Posterior cingulate gyrus (tissue), 11 donors: ENCODE measurements at places on chromosomes 3 and 15.

GRCh38 chr3:197375001-197375441 is 76.6 kb upstream of the DLG1 start:
- DNase-seq: no peak

DNA sequence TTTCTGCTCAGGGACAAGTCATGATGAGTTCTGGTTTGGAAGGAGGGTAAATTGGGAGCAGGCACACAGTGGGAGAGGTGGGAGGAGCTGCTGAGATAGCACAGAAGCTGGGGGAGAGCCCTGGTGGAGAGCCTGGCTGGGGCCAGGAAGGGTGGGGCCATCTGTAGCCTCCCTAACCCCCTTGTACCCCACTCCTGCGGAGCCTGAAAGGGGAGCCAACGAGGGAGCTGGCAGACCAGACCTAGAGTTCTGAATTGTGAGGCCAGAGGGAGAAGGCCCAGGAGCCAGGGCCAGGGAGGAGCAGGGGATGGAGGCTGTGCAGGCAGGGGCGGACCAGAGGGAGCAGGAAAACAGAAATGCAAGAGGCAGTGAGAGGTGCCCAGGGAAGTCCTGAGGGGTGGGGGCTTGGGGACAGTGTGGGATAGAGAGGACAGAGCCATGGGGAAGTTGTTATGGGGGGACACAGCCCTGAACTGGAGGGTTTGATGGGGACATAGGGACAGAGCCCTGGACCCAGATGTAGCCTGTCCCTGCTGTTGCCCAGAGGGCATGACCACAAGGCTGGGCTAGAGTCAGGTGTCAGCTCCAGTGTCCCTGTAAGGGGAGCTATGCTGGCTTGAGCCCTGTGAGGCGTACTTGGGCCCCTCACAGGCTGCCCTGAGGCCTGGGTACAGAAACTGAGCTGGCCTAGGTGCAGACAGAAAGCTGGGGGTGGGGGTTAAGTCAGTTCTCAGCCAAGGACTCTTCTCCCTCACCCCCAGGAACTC is 1.2 kb downstream of the TMIE start:
- peak; percentile 90 for DNase-seq

DNA sequence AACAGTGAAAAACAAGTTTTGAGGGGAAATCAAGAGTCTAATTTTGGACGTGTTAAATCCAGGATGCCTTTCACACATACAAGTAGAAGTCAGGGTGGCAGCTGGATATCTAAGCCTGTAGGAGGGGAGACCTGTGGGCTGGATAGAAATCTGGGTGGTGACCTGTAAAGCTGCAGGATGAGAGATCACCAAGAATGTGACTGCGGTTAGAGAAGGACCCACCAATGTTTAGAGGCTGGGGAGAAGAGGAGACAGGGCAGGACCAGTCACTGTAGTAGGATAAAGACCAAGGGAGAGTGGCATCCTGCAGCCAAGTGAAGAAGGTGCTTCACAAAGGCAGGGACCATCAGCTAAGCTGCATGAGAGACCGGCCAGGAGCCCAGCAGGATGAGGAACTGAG is 36.2 kb downstream of the MRAS start:
- DNase-seq: no peak

DNA sequence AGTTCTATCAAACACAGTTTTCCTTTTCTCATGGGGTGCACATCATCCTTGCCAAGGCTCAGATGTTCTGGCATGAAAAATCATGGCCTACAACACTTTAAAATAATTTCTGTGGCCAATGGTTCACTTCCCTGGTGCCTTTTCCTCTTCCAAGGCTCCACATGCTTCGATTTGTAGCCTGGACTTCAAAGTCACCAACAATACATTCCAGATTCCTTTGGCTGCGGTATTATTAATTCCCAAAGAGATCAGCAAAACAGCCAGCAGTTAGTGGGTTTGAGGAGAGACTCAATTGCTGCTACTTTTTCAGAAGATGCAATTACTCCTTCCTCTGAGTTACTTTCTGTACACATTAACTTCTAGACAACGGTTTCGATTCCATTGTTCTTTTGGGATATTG is 80.3 kb upstream of the CCDC80 start:
- DNase-seq: no peak

DNA sequence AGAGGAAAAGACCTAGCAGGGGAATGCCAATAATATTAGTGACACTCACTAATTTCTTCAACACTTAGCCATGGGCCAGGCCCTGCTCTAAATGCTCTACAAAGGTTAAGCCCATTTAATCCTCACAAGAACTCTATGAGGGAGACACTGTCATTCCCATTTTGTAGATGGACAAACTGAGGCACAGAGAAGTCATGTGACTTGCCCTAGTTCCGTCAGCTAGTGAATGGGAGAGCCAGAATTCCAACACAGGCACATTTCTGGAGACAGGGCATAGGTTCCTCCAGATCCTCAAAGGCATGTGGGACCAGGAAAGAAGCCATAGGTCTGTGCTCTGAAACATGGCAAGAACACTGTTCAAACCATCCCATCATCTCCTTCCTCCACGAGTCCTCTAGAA is 31.5 kb downstream of the LOXL1 start:
- no peak for DNase-seq

DNA sequence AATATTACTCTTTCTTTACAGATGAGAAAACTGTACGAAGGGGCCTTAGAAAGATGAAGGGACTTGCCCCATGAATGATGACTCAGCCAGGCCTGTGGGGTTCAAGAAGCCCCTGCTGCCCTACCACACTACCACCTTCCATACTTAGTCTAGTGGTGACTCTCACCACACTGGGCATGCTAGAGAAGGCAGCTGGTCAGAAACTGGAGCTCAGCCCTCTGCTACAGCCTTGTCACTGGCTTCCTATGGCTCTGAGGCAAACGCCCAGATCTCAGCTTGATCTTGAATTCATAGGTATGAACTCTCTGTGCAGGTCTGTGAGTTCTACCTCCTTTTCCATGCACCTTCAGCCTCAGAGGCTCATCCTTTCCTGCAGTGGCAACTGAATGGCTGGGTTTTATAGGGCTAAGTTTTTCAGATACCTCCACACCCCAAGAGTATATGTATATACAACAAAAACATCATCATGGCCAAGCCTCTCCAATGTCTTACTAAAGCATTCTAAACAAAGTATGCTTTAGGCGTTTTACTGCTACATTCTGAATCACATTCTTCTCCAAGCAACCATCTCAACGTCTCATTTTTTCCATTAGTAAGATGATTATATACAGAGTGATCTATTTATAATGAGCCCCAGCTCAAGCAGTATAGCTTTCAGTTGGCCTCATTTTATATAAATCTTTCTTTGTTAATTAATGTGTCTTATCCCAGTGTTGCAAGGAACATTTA is 234.1 kb downstream of the GREM1 start:
- no peak for DNase-seq

GRCh38 chr15:65086680-65087111 is 10.2 kb downstream of the KBTBD13 start:
- DNase-seq: no peak

GRCh38 chr3:53646723-53647122 is 152.3 kb downstream of the CACNA1D start:
- DNase-seq: no peak

DNA sequence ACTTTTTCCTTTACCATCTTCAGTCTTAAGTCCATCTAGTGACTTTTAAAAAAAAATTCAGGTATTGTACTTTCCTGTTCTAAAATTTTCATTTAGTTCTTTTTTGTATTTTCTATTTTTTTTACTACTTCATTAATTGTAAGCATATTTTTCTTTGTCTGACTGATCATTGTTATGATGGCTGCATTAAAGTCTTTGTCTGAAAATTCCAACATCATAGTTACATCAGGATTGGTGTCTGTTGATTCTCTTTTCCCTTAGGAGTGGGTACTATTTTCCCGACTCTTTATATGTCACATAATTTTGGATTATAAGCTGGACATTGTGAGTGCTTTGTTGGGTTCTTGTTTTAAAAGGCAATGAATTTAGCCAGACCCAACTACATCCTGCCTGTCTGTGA is 34.9 kb upstream of the POLR2M start:
- DNase-seq: no peak

- DNase-seq: no peak
Measured at GRCh38 chr3:188697127-188697526, 474.6 kb upstream of the TPRG1 start.

- no peak for DNase-seq
Measured at GRCh38 chr3:43071313-43071893, 34.5 kb downstream of the POMGNT2 start.

DNA sequence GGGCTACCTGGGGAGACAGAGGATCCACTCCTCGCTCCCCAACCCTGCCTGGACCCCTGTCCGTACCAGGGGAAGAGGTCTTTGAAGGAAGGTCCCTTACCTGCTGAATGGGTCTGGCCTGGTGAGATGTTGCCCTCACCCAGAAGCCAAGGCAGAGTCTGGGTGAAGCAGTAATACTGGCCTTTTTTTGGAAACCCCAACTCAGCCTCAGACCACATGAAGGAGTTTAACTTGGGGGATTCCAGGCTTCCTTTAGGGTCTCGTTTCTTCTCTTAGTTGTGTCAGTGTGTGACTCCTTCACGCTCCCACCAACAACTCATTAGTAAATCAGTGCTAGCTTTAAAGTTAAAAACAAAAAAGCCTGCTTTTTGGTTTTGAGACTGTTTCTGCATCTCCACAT is 45.6 kb downstream of the RTP1 start:
- no peak for DNase-seq

DNA sequence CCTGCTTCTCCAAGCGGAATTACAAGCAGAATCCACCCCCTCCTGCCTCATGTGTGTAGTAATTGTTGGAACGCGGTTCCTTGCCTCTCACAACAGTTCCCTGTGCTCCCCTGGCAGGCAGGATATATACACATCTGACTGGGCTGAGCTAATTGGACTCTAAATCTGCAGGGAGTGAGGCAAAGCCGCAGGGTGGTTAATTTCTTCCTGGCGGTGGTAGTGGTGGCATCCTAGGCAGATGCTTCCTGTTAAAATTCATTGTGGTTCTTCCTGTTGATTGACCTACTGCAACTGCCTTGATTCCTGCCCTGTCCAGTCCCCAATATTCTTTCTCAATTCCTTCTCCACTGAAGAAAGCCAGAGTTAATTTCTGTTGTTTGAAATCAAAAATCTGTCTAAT is 202.9 kb upstream of the PROK2 start:
- no peak for DNase-seq

GRCh38 chr3:172321035-172321434 is 127.2 kb downstream of the GHSR start:
- DNase-seq: no peak

GRCh38 chr3:30682434-30683155 is 76.2 kb downstream of the TGFBR2 start:
- DNase-seq: no peak
